Stimulated activated naive B cell treated with anti-CD40 and anti-IgM and Interleukin-4, amounts not matched to agents 10 μg/mL and 1 μg/mL and 100 μg/mL, for 72 hours (primary cell): ENCODE measurements at places on chromosomes 7 and 10.

- DNase-seq, result no peak
- H3K27ac ChIP-seq, result no peak overlapping the region
- H3K36me3 ChIP-seq, result no peaks in the 10 kb centered on the region
- no peak overlapping the region for H3K4me3 ChIP-seq
These were observed 51.2 kb downstream of the VIPR2 start for GRCh38 chr7:159093351-159093971.

- no peaks in the 10 kb centered on the region for H3K36me3 ChIP-seq
- H3K27ac ChIP-seq, result no peak overlapping the region
- H3K4me1 ChIP-seq, result peaks cover 5% of the 10 kb centered on the region
- H3K27me3 ChIP-seq, result no peaks in the 10 kb centered on the region
These were observed 84.2 kb upstream of the LRRN3 start for GRCh38 chr7:111006691-111007090.

GRCh38 chr10:47396311-47396717, 12.2 kb upstream of the ZNF488 start:
- H3K27ac ChIP-seq, result no peak overlapping the region
- no peak for DNase-seq
- H3K4me1 ChIP-seq, result no peaks in the 10 kb centered on the region
- no peaks in the 10 kb centered on the region for H3K36me3 ChIP-seq
- H3K27me3 ChIP-seq, result peaks cover 56% of the 10 kb centered on the region
- no peak overlapping the region for H3K4me3 ChIP-seq

DNA sequence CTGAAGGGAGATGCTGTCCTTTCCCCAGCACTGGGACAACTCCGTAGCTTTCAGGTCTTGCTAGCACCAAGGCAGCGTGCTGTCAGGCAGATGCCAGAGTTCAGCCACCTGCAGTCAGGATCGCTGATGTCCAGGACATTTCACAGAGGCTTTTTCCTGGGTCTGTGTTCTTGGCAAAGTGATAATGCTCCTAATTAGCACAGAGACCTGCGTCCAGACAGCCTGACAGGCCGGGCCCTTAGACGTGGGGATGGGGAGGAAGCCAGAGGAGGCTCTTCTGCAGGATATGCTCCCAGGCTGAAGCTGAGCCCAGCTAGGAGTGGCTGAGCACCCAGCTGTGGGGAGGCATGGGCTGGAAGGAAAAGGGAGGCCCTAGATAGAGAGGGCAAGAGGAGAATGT, 82.5 kb upstream of the TBX20 start:
- H3K4me3 ChIP-seq, result no peak overlapping the region
- peaks cover 4% of the 10 kb centered on the region for H3K4me1 ChIP-seq
- DNase-seq, result no peak
- no peak overlapping the region for H3K27ac ChIP-seq
- peaks cover 25% of the 10 kb centered on the region for H3K27me3 ChIP-seq
- no peaks in the 10 kb centered on the region for H3K36me3 ChIP-seq
